ENCODE measurements at places on chromosomes 2 and 18.
A peak's percentile ranks its signal among the peaks of the same experiment; 100 is the strongest.

DNA sequence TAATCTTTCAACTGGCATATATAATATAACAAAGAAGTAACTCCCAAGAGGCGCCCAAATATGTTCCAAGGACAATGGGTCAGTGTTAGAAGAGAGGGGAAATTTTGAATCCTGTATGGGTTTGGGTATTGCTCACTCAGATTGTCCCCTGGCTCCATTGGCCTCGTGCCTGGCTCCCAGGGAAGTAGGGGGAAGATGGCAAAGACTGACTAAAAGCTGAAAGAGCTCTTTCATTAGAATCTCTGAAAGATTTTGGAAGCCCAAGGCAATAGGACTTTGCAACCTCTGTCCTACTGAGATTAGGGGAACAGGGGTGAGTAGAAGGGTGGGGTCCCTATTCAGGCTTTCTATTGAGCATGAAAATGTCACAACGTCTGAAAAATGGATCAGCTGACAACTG is 1272.8 kb upstream of the ZEB2 start:
- no peak for DNase-seq

GRCh38 chr2:170505631-170506275 is 209.4 kb upstream of the SP5 start:
- no peak for DNase-seq

GRCh38 chr2:100197631-100198153 is 55.3 kb upstream of the AFF3 start:
- DNase-seq, result no peak

DNA sequence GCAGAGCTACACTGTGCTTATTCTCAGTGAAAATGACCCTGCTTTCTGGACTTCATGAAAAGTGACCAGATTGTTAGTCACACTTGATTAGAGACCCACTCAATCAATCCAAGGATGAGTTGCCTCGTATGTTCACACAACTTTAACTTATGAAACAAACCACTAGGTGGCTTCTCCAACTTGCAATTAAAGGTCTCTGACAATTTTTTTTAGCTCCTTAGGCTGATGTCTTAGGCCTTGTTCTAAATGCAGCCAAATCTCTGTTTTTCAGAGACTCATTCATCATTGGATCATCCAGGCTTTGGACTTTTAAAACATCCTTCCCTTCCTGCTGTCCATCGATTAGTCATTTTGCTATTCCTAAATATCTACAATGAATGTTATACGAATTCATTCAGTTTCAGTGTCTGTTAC is 63.4 kb downstream of the MREG start:
- peak; percentile 56 for DNase-seq

- no peak for DNase-seq
Measured at GRCh38 chr18:48023334-48024008, 93.0 kb upstream of the SMAD2 start.

DNA sequence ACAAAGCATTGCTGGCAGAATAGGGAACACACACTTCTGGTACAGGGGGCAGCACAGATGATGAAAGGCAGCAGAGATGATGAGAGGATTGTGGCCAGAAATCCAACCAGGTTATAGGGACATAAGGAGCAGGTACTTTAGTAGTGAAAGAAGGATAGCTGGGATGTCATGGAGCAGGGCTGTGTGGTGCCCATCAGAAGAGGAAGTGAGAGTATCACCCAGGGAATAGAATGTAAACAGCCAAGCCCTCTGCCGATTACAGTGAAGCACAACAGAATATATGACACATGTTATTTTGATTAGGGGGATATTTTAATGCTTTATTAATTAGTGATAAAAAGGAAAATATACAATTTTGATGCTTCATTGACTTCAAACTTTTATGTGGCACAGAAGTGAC is 883.4 kb upstream of the CDH2 start:
- no peak for DNase-seq

DNA sequence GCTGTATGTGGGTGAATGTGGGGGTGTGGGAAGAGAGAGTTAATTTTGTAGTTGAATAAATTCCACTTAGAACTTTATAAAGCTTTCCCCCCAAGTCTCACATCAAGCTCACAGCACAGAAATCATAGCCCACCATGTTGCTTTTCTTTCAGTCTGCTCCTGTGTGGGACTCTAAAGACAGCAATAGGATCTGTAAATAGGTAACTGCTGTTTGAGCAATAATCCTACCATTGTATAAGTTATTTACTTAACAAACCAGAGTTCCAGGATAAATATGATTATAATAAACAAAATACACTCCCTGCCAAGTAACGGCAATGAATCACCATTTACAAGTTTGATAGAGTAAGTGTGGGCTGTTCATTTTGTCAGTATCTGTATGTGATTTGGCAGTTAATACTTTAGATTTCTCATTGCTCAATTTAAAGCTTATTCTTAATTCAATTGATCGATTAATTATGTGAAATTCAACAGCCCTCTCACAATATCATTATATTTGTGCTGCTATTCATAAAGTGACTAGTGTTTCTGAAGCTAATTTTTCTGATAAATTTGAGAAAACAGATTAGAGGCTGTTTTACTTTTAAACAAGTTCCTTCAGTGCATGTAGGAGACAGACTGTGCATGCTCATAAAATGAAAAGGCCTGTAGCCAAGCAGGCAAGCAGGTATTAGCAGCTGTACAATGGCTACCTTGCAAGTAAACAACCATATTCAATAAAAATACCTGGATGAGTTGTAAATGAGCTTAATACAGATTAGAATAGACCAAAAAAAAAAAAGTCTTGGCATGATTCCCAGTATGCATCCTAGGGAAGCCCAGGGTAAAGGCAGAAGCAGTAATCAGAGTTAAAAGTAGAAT is 142.7 kb downstream of the PDE11A start:
- DNase-seq, result no peak

GRCh38 chr2:142892715-142893114 is 15.3 kb downstream of the KYNU start:
- DNase-seq, result no peak

GRCh38 chr2:125471963-125472362 is 1184.0 kb upstream of the GYPC start:
- no peak for DNase-seq

DNA sequence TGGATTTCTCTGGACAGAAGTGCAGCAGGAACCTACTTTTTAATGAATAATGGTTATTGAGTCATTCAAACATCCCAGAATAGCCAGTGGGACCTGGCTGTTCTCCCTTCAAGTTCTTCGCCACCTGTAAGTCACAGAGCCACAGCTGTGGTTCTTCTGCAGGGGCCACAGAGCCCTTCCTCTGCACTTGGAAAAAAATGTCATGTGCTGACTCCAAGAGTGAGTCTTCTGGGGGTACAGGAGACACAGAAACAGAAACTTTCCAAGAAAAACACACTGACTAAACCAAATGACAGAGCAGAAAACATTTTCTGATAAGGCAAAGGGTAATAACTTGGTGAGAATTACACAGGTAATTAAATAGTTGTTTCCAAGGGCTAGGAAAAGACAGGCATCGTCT is 68.7 kb upstream of the FN1 start:
- no peak for DNase-seq

DNA sequence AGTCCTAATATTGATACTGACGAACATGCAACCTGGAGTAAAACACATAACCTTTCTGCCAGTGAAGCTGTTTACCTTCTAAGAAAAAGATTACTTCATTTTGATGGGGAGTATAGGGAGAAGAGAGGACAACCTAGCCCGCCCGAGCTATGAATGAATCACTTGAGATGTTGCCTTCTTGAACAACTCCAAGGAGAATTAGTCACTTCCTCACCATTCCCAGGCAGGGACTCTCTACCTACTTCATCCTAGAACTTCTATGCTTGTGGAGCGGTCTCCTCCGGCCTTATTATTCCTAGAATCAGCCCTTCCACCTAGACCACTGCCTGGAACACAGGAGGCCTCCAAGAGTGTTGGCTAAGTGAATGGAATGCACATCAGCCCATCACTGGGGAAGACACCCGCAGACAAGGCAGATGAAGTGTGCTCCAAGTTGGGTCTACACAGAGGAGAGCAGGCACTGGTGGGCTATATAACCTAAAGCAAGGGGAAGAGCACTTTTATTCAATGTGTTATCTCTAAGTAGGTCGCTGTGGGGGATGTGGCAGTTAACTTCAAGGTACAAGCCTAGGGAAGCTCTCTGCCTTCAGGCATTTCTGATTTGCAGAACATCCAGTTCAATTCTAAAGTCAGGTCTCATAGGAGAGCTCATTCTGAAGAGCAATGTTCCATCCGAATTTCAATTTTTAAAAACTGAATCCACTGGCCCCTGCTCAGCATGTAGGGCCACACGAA is 57.4 kb downstream of the STK39 start:
- no peak for DNase-seq

- DNase-seq, result no peak
Measured at GRCh38 chr2:15798701-15799431, 141.5 kb upstream of the MYCN start.

GRCh38 chr2:105540642-105541041 is 141.8 kb upstream of the FHL2 start:
- DNase-seq, result no peak

- no peak for DNase-seq
Measured at GRCh38 chr2:7552825-7553570, 635.8 kb downstream of the RNF144A start.

GRCh38 chr18:5510135-5510846 is 33.5 kb downstream of the EPB41L3 start:
- no peak for DNase-seq

DNA sequence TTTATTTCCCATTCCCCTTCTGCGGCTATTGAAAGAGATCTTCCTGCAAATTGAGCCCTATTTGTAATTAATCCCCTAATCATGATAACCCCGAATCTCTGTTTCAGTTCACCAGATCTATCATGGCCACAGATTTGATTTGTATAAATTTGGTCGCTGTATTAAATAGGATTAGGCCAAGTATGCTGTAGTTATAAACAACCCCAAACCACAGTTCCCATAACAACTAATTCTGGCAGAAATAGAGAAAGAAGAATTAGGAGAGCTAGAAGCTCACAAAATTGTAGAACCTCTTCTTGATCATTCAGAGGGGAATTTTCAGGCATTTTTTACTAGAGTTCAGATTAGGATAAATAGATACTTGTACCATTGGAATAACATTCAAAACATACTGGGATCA is 433.7 kb upstream of the TNP1 start:
- no peak for DNase-seq

- DNase-seq, result no peak
Measured at GRCh38 chr2:68292108-68292710, 27.5 kb downstream of the CNRIP1 start.

- no peak for DNase-seq
Measured at GRCh38 chr2:191312662-191313061, 67.5 kb downstream of the MYO1B start.

DNA sequence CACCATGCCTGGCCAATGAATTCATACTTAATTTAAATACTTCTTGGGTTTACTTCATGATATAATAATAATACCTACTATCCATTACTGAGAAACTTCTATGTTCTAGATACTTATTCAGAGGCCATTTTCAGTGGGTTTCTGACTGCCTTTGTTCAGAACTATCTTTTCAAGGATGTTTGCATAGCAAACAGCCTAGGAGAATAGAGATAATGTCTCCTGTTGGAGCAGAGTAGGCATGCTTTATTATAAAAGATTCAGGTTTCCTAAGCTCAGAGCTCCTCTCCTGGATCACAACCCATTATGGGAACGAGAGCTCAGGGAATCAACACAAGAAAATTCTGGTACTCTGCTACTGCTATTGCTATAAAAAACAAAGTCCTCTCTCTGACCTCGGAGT is 11.1 kb downstream of the FASTKD1 start:
- DNase-seq, result no peak

DNA sequence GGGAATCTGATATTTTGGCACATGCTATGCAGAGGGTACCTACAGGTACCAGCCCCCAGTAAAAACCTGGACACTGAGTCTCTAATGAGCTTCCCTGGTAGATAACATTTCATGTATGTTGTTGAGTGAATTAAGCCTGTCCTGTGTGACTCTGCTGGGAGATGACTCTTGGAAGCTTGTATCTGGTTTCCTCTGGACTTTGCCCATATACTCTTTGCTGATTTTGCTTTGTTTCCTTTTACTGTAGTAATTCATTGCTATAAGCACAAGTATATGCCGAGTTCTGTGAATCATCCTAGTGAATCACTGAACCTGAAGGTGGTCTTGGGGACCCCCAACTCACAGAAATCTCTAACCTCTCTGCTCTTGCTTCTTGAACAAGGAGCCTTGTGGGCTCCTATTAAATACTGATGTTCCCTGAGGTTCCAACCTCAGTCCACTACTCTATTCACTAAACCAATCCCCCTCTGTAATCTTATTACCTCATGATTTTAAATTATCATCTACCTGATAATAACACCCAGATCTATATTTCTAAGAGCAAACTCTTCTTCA is 94.3 kb upstream of the WDSUB1 start:
- no peak for DNase-seq

DNA sequence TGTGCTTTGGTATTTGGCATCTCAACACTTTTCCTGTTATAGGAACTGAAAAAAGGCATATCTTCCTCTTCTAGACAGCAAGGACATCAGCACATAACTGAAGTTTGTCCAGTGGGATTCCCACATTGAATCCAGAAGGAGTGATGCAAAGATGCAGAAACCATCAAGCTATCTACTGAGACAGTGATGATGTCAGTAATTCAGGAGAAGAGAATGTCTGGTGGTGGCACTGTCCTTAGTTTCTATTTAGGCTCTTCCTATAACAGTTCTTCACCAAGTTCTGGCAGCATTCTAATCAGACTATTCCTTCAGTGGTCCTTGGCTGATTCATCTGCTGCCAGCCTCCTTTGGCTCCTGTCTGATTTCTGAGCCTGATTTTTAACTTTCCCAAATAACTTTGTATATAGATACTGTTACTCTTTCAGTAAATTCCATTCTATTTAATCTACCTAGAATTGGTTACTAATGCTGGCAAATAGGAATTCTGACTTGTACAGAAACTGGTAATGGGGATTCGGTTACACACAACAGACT is 56.6 kb upstream of the AGPS start:
- no peak for DNase-seq

GRCh38 chr18:72623444-72623843 is 79.3 kb upstream of the CBLN2 start:
- no peak for DNase-seq

Measured in natural killer cell (primary cell).